ENCODE measurements at places on chromosomes 12 and 14. TPM values are rescaled to one million over a fixed set of nuclear protein-coding genes. Genes with fewer than 3 reads are reported as not detected.

GRCh38 chr12:9372202-9372601, 164.0 kb upstream of the PZP start:
- DNase-seq: no peak
- no peaks in the 10 kb centered on the region for H3K4me1 ChIP-seq
- H3K27me3 ChIP-seq: no peaks in the 10 kb centered on the region
- no peaks in the 10 kb centered on the region for H3K36me3 ChIP-seq

DNA sequence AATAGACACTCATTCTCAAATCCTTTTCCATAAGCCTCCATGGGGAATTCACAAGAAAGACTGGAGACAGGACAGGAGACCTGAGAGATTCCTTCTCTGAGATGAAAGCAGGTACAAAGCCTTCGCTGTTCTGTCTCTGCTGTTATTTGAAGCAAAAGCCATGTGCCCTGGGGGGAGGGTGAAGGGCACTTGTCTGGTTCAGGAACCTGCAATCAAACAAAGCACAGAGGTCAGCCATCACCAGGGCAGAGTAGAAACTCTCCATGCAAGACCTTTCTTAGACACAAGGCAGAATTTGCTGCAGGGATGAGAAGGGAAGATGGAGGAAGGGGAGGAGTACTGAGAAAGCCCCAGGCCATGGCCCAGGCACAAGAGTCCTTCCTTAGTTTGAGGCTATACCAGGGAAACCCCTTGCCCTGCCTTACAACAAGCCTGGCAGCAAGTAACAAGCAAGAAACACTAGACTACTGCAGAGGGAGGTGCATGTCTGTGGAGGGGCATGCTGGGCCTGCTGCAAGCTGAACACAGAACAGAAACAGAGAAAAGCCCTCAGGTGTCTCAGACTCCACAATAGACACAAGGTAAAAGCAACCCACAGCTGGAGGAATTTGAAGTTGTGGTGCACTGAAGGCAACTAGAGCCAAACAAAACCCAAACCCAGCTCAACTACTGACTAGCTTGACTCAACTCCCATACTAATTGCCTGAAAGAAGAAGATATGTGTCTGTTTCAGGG, 7.8 kb upstream of the ART4 start:
- DNase-seq: no peak
- no peaks in the 10 kb centered on the region for H3K36me3 ChIP-seq
- H3K27me3 ChIP-seq: no peaks in the 10 kb centered on the region
- no peak overlapping the region for H3K4me3 ChIP-seq
- peaks cover 4% of the 10 kb centered on the region for H3K4me1 ChIP-seq

The CCDC196 gene
- not detected for total RNA-seq

DNA sequence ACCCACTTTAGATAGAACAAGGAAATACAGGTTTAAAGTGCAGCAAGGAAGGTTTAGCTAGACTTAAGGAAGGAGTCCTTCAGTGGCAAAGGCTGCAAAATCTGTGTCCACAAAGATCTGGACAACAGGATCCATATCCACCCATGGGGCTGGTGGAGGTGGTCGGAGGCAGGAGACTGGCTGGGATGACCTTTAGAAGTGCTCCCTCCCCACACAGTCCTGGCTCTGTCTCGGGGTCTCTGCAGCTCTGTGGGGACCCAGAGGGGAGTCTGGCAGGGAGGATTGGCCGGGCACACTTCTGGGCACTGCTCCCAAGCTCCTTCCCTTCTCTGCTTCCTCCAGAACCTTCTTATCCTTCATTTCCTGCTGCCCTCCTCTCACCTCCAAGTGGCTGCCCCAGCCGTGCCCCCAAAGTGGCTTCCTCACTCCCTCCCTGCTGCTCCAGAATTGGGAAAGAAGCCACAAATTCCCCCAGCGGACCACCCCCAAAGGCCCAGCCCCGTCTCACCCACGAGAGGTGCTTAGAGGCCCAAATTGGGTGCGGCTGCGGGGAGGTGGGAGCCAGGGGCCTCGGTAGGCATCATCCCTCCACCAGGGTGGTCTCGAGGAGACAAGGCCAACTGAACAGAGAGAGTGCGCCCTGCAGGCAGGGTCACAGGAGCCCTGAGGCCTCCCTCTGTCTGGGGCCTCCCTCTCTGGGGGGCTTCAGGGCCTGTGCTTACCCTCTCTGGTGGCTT, 21.9 kb upstream of the PGF start:
- no peak for DNase-seq
- H3K4me3 ChIP-seq: no peak overlapping the region
- H3K36me3 ChIP-seq: no peaks in the 10 kb centered on the region
- H3K27ac ChIP-seq: no peak overlapping the region

DNA sequence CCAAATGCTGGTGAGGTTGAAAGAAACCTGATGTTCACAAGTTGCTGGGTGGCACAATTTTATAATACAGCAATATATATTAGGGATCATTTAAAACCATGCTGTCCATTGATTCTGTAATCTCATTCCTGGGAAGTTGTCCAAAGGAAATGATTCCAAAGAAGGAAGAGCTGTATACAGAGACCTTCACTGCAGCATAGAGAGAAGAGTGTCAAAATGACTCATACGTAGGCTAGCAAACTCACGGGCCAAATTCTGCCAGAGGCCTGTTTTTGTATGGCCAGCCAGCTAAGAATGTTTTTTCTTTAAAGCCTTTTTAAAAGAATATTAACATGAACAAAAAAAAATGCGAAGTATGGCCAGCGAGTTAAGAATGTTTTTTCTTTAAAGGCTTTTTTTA, 69.2 kb upstream of the MED13L start:
- H3K27ac ChIP-seq: no peak overlapping the region
- no peak for DNase-seq
- H3K4me1 ChIP-seq: peaks cover 15% of the 10 kb centered on the region
- H3K36me3 ChIP-seq: no peaks in the 10 kb centered on the region
- no peak overlapping the region for H3K4me3 ChIP-seq

- no peak for DNase-seq
- H3K27ac ChIP-seq: no peak overlapping the region
- no peak overlapping the region for H3K4me3 ChIP-seq
These were observed 249.9 kb upstream of the FLRT2 start for GRCh38 chr14:85280074-85280473.

DNA sequence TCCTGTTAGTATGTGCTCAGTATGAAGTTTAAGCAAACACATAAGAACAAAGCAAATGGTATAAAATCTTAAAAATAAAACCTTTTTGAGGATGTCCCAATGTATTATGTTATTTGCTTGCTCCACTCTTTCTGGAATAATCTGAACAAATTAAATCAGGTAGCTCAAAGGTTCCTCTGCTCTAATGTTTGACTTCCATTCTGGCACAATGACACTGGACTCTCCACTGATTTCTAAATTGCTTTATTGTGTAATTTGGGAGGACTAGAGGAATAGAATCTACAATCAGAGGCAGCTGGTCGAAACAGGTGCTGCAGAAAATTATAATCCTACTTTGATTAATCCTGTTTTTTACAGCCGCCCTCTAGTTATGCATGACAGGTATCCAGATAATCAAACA, 523.7 kb upstream of the FOXG1 start:
- no peaks in the 10 kb centered on the region for H3K36me3 ChIP-seq
- no peak overlapping the region for H3K27ac ChIP-seq
- no peak overlapping the region for H3K4me3 ChIP-seq
- DNase-seq: no peak

GRCh38 chr14:23663127-23663526, 27.0 kb downstream of the DHRS2 start:
- no peaks in the 10 kb centered on the region for H3K27me3 ChIP-seq
- H3K36me3 ChIP-seq: no peaks in the 10 kb centered on the region
- no peak for DNase-seq
- H3K4me3 ChIP-seq: no peak overlapping the region
- H3K27ac ChIP-seq: no peak overlapping the region

DNA sequence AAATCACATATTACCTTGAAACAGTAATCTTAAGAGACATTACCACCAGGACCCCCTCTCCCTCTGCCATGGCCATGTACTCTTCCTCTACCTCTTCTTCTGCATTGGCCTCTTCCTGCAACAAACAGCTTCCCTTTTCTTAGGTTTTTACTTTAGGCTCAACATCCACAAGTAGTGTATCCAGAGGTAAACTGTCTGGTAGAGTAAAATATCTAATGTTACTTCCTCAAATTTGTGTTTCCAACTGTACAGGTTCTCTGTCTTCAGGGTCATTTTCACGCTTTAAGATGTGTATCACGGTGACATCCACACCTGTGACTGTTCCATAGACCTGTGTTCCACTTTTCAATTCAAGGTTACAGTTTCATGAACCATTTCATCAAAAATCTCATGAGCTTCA, 13.4 kb downstream of the CDK17 start:
- no peak for DNase-seq
- H3K4me1 ChIP-seq: peaks cover 43% of the 10 kb centered on the region
- no peaks in the 10 kb centered on the region for H3K27me3 ChIP-seq
- no peak overlapping the region for H3K4me3 ChIP-seq
- H3K27ac ChIP-seq: no peak overlapping the region

The SLC2A14 gene
- total RNA-seq: not detected

DNA sequence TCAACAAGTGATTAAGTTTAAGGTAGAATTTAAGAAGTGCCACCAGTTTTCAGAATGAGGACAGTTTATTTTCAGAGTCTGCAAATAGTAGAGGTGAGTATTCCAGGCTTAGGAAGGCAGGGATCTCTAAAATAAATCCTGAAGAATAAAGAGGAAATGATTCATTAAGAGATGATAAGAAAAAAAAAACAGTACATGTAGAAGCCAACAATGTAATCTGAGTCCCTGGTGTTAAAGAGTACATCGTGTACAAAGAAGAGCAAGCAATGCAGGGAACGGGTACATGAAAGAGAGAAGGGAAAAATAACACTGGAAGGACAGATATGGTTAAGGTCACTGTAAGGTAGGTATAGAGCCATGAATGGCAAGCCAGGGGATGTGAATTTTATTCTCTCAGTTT, 95.2 kb upstream of the FOXG1 start:
- H3K4me1 ChIP-seq: peaks cover 3% of the 10 kb centered on the region
- H3K27me3 ChIP-seq: no peaks in the 10 kb centered on the region
- no peak overlapping the region for H3K4me3 ChIP-seq

DNA sequence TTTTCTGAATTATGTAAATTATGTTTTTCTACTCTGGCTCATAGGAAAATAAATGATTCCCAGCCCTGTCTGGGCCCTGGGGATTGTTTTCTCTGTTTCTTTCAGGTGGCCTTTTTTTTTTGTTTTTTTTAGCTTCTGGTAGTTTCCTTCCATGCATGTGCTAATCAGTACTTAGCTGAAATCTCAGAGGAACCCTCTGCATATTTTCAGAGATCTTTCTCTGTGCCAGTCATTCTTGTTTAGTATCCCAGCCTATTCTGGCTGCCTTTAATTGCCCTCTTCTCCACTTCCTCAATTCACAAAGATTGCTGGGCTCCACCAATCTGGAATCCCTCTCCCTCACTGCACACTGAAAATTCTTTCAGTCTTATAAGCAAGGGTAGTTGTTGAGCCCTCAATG, 46.9 kb downstream of the CNOT2 start:
- H3K36me3 ChIP-seq: peaks cover 10% of the 10 kb centered on the region
- H3K27ac ChIP-seq: no peak overlapping the region
- no peaks in the 10 kb centered on the region for H3K27me3 ChIP-seq
- no peak overlapping the region for H3K4me3 ChIP-seq

The MYRFL gene
- not detected for total RNA-seq

GRCh38 chr12:67091678-67092077, 177.5 kb upstream of the CAND1 start:
- H3K4me1 ChIP-seq: no peaks in the 10 kb centered on the region
- H3K27me3 ChIP-seq: peaks cover 4% of the 10 kb centered on the region
- no peak overlapping the region for H3K4me3 ChIP-seq
- H3K27ac ChIP-seq: no peak overlapping the region
- no peak for DNase-seq

GRCh38 chr12:15633201-15633600, 156.0 kb downstream of the EPS8 start:
- peaks cover 13% of the 10 kb centered on the region for H3K4me1 ChIP-seq
- H3K27ac ChIP-seq: no peak overlapping the region
- H3K4me3 ChIP-seq: no peak overlapping the region
- DNase-seq: no peak

- H3K36me3 ChIP-seq: no peaks in the 10 kb centered on the region
- no peaks in the 10 kb centered on the region for H3K4me1 ChIP-seq
These were observed 168.0 kb upstream of the RTL1 start for GRCh38 chr14:101071493-101071906.

The ARPC3 gene
- 44.0 TPM for total RNA-seq

DNA sequence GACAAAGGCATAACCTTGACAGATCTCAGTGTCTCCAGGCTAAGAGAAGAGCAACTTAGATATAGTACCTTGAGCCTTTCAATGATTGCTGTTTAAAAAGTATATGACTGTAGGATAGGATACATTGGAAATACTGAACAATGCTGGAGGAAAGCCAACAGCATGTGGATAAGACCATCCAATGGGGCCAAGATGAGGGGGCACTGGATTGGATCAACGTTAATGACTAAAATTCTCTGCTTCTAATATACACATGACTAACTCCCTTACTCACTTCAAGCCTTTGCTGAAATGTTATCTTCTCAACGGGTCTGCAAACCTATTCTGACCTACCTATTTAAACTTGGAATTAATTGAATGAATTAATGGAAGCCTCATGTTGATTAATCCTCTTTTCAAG, 354.9 kb downstream of the RAD51B start:
- no peaks in the 10 kb centered on the region for H3K36me3 ChIP-seq
- no peaks in the 10 kb centered on the region for H3K27me3 ChIP-seq
- DNase-seq: no peak
- no peak overlapping the region for H3K4me3 ChIP-seq
- peaks cover 81% of the 10 kb centered on the region for H3K4me1 ChIP-seq
- H3K27ac ChIP-seq: peak overlapping the region; percentile 67

GRCh38 chr12:121831571-121832245, 27.0 kb downstream of the HPD start:
- H3K36me3 ChIP-seq: peaks cover 62% of the 10 kb centered on the region
- no peak overlapping the region for H3K4me3 ChIP-seq
- H3K27me3 ChIP-seq: no peaks in the 10 kb centered on the region
- no peak overlapping the region for H3K27ac ChIP-seq
- DNase-seq: no peak

The KIF5A gene
- total RNA-seq: 1.4 TPM

GRCh38 chr12:14853961-14854360, 10.6 kb upstream of the ART4 start:
- no peak overlapping the region for H3K4me3 ChIP-seq
- H3K27me3 ChIP-seq: no peaks in the 10 kb centered on the region
- H3K27ac ChIP-seq: no peak overlapping the region
- no peaks in the 10 kb centered on the region for H3K4me1 ChIP-seq
- H3K36me3 ChIP-seq: no peaks in the 10 kb centered on the region

DNA sequence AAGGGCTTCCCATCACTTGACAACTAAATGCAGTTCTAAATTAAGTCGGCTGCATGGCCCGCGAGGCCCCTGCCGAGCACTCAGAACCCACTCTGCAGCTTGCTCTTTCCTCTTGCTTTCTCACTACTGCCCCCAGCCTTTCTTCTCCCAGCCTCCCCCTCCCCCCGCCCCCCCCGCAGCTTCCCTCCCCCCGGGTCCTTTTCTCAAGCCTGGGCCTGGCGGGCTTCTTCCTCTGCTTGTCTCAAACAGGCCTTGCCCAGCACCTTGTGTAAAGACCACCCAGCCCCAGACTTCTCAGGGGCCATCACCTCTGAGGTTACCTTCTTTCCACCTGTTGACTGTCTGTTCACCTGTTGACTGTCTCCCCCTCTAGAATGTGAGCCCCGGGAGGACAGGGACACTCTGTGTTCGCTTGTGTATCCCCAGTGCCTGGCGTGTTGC, 1.1 kb downstream of the CYP46A1 start:
- H3K27me3 ChIP-seq: no peaks in the 10 kb centered on the region
- H3K27ac ChIP-seq: no peak overlapping the region
- no peak for DNase-seq
- H3K4me3 ChIP-seq: no peak overlapping the region
- no peaks in the 10 kb centered on the region for H3K36me3 ChIP-seq
- peaks cover 11% of the 10 kb centered on the region for H3K4me1 ChIP-seq

GRCh38 chr12:84508851-84509260, 403.7 kb downstream of the SLC6A15 start:
- H3K27me3 ChIP-seq: no peaks in the 10 kb centered on the region
- no peak for DNase-seq
- peak overlapping the region; percentile 20 for H3K27ac ChIP-seq
- no peak overlapping the region for H3K4me3 ChIP-seq
